ENCODE measurements at places on chromosomes 16 and 17.

DNA sequence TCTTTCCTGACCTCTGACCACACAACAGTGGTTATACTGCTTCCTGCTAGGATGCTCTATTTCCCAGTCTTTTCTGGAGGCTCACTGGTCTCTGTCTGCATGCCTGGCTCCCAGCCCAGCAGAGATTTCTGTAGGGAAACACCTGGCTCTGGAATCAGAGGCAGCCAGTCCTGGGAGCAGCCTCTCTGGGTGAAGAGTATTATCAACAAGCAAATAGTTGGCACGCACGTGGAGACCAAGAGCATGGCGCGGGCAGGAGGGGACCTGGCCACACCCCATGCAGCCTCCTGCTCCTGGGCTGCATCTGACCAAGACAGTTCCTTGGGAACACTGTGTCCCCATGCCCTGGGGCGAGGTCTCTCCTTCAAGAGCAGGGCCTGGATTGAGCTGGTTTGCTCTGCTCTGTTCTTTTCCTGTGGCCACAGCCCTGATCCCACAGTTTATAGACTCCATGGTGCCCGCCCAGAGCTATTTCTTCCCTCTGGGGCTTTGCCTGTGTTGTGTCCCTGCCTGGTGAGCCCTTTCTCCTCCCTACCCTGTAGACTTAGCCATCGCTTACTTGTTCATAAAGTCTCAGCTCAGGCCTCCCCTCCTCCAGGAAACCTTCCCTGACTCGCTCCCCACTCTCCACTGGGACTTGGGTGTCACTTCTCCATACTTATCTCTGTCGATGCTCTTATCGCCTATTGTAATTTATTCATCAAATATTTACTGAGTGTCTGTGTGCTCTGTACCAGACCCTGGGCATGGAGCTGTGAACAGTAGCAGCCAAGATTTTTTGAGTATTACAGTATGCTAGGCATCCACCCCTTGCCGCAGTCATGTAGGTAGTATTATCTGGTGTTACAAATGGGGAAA, 60.6 kb downstream of the SCNN1B start:
- no peak for DNase-seq

GRCh38 chr16:15899538-15900100, 11.2 kb upstream of the CEP20 start:
- peak; percentile 84 for DNase-seq

- DNase-seq = no peak
These were observed at the start of gene GJD3 for GRCh38 chr17:40364121-40364861. GJD3 (minus strand) TSS chr17:40364737; CDS start chr17:40363815, 922 bp downstream.

GRCh38 chr17:71085238-71086033, 916.1 kb downstream of the KCNJ2 start:
- no peak for DNase-seq

DNA sequence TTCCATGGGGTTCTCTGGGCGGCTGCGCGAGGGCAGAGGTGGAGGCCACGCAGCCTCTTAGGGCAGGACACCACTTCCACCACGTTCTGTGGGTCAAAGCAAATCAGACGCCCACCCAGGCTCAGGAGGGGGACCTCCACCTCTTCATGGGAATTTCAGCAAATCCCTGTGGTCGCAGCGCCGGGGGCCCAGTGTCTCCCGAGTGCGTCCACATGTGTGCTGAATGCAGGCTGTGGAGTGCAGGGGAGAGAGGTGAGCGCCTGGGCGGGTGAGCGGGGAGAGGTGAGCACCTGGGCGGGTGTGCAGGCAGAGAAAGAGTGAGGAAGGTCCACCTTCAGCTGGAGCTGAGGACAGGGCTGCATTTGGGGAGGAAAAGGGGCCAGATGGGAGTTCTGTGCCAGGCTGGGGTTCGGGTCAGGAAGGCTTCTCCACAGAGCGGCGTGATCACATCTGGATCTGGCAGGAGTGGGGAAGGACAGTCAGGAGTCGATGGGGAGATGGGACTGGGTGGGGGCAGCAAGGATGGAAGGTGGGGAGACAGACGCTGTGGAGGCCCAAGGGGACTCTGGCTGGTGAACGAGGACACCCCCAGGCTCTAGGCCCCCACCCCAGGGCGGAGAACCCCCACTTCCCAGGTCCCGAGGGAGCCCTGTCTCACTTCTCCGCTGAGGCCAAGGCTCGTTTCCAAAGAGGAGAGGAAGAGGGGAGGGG, 36.8 kb upstream of the CBFA2T3 start:
- no peak for DNase-seq

DNA sequence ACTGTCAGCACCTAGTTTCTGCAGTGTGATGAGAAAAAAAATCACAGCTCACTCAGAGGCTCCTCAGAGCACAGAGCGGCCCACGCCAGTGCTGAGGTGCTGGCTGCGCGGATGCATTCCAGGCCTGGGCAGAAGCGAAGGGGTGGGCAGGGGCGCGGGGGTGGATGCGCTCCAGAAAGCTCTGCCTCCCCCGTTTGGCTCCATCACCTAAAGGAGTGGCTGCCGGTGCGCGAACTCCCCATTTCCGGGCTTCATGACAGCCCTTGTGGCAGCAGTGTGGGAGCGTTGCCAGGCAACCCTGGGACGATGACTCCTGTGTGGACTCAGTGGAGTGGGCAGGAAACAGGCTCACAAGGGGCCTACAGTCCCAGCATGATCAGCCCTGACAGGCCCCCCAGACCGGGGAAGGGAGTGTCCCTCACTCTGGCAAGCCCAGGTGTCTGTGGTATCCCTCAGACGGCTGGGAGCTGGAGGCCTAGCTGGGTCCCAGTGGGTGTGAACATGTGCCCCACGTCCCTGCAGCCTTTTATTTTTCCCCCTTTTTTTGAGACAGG, 32.8 kb upstream of the NUDT16L1 start:
- no peak for DNase-seq

- DNase-seq = no peak
These were observed 5.2 kb upstream of the TMEM235 start for GRCh38 chr17:78226055-78226758.

Data from H54 (cell line).